ENCODE measurements at places on chromosomes 11 and 22.

GRCh38 chr22:26549902-26550497 is 37.7 kb upstream of the TFIP11 start:
- no peak for DNase-seq

DNA sequence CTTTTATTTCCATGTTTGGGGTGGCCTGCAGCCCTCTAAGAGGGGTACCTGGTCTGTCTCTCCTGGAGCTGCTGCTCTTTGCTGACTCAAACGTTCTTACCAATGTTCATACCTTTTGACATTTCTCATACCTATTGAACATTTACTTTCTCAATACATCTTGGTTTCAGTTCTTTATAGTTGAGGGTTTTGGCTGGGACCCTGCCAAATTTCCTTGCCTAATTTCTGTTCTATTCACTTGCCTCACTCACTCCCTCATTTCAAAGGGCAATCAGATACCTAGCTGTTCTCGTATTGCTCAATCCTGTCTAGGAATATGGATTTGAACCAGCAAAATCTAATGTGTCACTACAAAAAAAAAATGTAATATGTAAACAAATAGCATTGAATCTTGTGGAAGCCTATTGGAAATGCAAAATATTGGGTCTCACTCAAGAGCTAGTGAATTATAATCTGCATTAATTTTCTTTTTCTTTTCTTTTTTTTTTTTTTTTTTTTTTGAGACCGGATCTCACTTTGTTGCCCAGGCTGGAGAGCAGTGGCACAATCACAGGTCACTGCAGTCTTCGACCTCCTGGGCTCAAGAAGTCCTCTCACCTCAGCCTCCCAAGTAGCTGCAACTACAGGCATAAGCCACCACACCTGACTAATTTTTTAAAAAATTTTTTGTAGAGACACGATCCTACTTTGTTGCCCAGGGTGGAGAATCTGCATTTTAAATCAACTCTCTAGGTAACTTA is 7.5 kb downstream of the OR6M1 start:
- no peak for DNase-seq

GRCh38 chr22:47549741-47550340 is 787.4 kb downstream of the TBC1D22A start:
- DNase-seq, result no peak

- no peak for DNase-seq
Measured at GRCh38 chr11:111531136-111531535, 9.4 kb upstream of the LAYN start.

DNA sequence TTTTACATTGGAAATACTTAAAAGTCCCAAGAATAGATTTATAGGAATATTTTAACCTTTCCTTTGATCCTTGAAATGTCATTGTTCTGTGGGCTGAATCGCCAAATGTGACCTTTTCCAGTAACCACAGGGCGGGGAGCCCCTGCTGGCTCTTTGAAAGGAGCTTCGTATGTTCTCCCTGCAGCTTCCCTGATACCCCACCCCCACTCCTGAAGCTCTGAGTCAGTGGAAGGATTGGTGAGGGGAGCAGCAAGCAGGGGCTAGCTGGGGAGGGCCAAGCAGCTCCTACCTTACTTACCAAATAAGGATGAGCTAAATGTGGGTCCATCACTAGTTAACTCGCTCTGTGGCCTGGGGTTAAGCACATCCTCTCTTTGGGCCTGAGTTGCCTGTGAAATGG is 87.7 kb downstream of the CHST1 start:
- no peak for DNase-seq

- DNase-seq, result no peak
Measured at GRCh38 chr22:46050451-46050845, 73.5 kb upstream of the WNT7B start.

GRCh38 chr11:66044757-66045156 is 4.2 kb downstream of the GAL3ST3 start:
- no peak for DNase-seq

- no peak for DNase-seq
Measured at GRCh38 chr11:45079943-45080719, 66.3 kb upstream of the PRDM11 start.

GRCh38 chr11:84634309-84634708 is 992.8 kb downstream of the DLG2 start:
- no peak for DNase-seq

GRCh38 chr11:32219320-32219719 is 128.4 kb downstream of the RCN1 start:
- DNase-seq, result no peak

GRCh38 chr11:34784318-34784841 is 131.8 kb downstream of the APIP start:
- DNase-seq, result no peak

- no peak for DNase-seq
Measured at GRCh38 chr22:41911001-41911611, 3.8 kb downstream of the SHISA8 start.

DNA sequence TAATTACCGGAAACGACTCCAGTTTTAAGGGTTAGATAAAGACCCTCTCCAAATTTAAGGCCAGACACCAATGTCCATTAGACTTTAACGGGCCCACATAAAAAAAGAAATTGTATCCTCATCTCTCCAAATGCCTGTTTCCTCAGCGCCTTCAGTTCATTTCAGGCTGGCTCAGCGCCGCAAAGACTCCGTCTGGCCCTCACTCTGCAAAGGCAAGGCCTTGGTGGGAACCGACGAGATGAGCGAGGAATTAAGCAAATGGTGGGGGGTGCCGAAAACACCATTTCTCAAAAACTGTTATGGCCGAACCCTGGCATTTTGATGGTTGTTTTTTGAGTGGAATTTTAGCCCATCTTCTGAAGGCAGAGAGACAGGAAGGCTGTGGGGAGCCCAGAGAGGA is 15.7 kb downstream of the MN1 start:
- DNase-seq, result no peak

GRCh38 chr11:134063124-134063495 is 5.8 kb upstream of the JAM3 start:
- DNase-seq, result no peak

DNA sequence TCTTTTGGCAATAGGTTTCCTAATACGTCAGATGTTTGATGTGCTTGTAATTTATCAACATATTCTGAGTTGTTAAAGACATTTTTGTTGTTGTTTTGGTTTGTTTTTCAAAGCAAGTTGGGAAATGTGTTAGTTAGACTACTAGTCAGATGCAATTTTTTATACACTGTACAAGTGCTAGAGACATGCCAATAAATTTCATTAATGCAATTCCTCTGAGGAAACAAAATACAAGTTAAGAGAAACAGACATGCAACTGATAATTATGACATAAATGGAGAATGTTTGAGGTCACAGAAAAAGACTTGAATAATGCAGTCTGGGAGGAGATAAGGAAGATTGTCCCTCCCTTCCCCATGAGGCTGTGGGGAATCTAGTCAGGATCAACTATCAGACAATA is 5.9 kb downstream of the OR51T1 start:
- no peak for DNase-seq

GRCh38 chr22:46320166-46320710 is 15.3 kb upstream of the TRMU start:
- DNase-seq, result no peak

DNA sequence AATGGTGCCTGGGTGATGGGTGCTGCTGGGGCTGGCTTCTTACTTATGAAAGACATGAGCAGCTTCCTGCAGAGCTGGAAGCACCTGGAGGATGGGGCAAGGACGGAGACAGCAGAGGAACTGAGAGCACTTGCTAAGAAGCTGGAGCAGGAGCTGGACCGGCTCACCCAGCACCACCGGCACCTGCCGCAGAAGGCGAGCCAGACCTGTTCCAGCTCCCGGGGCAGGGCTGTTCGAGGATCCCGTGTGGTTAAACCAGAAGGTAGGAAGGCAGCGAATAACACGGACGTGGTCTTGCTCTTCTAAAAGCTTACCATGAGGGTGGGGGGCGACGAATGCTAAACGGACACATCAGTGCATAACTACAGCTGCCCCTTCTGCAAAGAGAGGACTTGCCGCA is 9.3 kb downstream of the APOL5 start:
- no peak for DNase-seq

GRCh38 chr11:14312736-14313438 is 46.1 kb downstream of the RRAS2 start:
- no peak for DNase-seq

Data from HuH-7.5 (cell line).